Fibroblast of pulmonary artery (primary cell): ENCODE measurements at places on chromosomes 16 and 17.

DNA sequence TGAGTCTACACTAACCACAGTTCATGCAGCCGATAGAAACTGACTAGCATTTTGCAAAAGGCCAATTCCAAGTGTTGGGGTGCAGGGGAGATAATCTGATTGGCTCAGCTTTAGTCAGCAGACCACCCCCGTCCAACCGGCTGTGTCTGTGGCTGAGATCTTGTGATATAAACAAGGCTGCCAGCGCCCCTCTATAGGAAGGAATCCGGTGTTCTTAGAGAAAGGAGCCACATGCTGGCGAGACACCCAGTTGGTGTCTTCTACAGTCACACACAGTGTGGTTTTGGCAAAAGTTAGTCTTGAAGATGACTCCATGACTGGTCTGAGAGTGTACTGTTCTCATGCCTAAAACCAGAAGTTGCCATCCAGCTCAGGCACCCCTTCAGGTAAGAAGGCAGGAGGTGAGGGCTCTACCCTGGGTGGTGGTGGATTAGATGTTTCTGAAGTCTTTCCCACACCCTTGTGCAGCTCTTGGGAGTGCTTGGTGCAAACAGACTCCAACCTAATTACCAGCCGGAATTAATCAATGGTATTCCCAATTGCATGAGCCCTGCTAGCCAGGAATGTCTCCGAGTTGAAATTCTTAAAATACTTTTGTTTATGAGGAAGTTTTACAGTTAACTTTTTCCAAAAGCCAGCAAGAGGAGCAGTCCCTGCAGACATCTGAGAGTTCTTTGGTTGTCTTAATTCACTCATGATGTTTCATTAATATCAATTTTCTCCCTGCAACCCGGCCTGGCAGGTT is 172.3 kb upstream of the IRX6 start:
- DNase-seq, result no peak

DNA sequence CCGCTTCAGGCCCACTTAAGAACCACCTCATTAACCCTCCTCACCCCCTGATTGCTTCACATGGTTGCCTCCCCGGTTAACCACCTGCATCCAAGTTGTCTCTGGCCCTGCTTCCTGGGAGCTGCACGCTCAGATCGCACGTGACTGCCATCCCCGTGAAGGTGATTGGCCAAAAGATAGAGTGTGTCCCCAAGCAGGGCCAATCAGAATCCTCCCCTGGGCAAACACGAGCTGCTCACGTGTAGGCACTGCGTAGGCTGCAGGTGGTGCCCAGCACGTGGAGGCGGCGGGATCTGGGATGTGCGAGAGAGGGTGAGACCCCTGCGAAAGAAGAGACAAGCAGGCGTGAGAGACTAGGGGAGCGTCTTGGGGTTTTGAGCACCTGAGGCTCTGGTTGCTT is 111.8 kb upstream of the CRHR1 start:
- no peak for DNase-seq

GRCh38 chr16:10126686-10127085 is 55.5 kb downstream of the GRIN2A start:
- DNase-seq, result peak; percentile 3

- DNase-seq, result no peak
Observed at GRCh38 chr17:3678821-3679530, 10.4 kb downstream of the EMC6 start.

- DNase-seq, result no peak
Observed at GRCh38 chr16:3861808-3862451, 18.6 kb downstream of the CREBBP start.

DNA sequence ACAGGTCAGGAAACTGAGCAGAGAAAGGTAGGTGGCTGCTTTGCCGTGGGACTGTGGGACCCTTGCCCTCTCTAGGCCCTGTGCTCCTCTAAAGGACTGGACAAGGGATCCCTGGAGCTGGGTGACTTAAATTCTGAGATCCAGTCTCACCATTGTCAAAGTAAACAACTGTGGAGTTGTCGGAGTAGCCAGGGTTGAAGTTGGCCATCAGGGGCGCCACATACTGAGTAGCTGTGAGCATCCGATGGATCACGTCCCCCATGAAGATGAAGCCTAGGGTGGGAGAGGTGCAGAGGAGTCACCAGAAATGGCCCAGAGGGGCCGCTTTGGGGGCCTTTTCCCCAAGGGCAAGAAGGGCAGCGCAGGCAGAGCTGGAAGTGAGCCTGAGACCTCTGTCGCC is 43.5 kb downstream of the PLXDC1 start:
- DNase-seq, result no peak

GRCh38 chr17:7720125-7720524 is 2.6 kb downstream of the DNAH2 start:
- no peak for DNase-seq

GRCh38 chr16:84334058-84334457 is 34.3 kb upstream of the ATP2C2 start:
- DNase-seq, result no peak

GRCh38 chr17:19644493-19645210 is 3.9 kb upstream of the ALDH3A2 start:
- no peak for DNase-seq

- DNase-seq, result no peak
Observed at GRCh38 chr17:63847525-63848249, 5.2 kb upstream of the SMARCD2 start.

DNA sequence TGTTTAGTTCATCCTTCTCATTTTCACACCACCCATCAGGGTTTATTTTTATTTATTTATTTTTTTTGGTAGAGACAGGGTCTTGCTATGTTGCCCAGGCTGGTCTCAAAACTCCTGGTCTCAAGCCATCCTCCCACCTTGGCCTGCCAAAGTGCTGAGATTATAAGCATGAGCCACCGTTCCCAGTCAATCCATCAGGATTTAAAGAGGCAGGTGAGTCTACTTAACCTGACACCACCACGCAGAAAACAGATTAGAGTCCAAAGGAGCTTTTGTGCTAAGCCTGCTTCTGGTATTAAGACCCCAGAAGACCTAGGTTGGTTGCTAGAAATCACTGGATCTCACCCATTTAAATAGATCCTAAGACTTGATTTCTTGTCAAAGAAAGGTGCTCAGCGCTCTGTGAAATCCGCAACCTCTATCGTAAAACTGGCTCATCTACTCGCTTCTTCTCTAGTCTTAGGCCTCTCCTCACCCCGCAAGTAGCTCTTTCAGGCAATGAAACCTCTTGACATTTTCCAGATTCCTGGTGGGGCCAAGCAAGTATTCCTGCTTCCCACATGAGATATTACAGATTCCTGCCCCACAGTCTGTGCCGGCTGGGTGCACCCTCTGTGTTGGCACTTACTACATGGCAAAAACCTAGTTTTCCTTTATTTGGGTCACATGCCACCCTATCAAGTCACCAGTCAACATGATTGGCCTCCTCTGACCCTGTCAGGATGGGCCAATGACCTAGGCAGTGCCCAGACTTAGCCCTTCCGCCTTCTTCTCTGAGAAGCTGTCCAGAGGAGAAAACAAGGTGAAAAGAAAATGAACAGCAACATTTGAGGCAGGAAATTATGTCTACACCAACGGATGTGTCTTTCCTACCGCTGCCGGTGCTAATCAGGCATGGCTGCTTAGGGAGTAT is 9.0 kb downstream of the PITPNA start:
- DNase-seq, result no peak

DNA sequence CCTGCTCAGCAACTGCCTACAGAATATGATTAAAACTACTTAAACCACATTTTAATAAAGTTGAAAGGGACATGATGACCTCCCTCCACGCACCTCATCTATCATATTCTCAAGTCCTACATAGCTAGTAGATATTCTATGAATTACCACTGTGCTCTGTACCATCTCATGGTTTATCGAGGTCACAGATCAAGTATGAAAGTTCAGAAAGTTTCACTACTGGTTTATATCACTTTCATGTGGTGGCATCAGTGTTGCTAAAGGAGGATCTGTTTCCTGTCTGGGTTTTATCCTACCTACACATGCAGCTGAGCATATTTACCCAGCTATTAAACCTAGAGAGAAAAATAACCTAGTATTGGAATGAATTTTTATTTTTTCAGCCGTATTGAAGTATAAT is 214.9 kb upstream of the MON1B start:
- no peak for DNase-seq

GRCh38 chr16:24700549-24701392 is 28.7 kb upstream of the TNRC6A start:
- peak; percentile 97 for DNase-seq

DNA sequence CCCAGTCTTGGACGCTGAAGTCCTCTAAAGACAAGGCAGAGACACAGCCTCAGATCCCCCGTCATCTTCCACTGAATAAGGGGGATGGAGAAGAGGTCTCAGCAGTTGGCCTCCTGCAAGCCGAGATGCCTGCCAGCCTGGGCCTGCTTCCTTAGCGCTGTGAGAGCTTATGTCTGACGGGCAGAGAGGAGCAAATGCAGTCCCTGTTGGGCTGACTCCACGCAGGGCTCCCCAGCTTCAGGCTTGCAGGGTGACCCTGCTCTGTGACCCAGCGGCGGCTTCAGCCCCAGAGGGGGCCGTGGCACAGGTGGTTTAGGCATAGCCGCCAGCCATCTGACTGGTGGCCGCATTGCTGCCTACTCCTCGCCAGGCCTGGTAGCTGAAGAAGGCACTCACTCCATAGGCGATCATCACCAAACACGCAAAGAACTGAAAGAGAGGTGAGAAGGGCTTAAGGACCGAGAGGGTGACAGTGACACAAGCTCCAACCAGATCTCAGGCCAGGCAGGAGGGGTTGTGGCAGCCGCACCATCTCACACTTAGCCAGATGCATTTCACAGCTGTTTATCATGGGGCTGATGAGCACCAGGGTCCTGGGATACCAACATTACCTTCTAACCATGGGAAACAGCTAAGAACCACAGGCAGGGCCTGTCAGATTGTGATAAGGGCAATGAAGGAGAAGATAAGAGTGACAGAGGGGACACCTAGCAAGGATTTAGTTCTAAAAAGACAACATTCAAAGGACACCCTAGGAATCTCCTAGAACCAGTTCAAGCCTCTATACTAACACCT is 11.7 kb downstream of the ARL2BP start:
- no peak for DNase-seq

DNA sequence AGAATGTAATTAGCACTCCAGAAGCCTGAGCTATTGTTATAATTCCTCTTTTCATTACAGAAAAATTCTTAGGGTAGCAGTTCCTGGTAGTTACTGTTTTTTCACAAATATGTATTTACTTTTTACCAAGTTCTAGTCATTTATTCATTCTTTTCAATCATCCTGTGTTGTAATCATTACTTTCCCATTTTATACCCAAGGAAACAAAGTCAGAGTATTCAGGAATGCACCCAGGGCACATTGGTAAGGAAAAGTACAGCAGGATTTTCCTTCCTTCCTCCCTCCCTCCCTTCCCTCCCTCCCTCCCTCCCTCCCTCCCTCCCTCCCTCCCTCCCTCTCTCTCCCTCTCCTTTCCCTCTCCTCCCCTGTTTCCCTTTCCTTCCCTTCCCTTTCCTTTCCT is 115.9 kb upstream of the RBFOX1 start:
- DNase-seq, result no peak

DNA sequence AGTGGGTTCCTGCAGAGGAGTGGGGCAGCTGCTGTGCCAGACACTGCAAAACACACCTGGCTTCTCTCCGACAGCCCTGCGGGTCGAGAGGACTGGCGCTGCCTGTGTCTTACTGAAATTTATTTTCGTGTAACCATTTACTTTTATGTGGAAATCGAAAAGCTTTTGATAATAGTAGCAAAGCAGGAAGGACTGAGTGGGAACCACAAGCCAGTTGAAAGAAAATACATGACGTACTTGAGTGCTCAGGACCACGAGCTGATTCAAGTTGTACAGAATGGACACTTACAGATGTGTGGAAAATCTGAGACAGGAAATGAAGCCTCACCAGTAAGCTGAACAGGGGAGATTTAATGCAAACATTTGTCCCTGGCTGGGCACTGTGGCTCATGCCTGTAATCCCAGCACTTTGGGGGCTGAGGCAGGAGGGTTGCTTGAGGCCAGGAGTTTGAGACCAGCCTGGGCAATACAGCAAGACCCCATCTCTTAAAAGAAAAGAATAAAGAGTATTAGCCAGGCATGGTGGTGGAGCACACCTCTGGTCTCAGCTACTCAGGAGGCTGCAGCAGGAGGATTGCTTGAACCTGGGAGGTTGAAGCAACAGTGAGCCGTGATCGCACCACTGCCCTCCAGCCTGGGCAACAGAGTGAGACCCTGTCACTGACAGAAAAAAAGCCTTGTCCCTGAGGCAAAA is 11.3 kb upstream of the RPL13 start:
- no peak for DNase-seq

GRCh38 chr17:8366231-8366630 is 10.3 kb downstream of the KRABD2 start:
- DNase-seq, result peak; percentile 92

GRCh38 chr16:85350973-85351372 is 238.7 kb upstream of the CIBAR2 start:
- DNase-seq, result peak; percentile 94

DNA sequence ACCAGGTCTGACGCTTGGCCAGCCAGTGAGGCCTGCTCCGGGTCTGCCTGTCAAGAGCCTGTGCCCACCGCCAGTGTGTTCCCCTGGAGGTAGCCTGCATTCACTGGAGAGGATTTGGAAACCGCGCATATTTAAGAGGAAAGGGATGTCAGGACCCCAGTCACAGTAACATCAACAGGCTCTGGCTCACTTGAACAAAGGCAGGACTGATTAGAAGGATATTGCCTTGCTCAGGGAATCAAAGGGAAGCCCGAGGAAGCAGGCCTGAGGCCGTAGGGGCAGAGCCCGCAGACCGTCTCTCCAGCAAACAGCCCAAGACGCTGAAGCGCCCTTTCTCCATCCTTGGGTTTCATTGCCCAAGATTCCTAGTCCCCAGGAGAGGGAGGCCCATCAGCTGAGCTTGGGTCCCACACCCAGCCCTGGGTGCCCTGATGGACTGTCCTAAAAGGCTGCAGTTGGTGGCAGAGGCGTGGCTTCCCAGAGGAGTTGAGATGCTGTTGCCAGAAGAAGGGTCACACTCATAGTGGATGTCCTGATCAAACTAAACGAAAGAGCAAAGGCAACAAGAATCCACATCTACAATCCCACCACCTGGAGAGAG is 23.2 kb downstream of the NT5M start:
- DNase-seq, result no peak

GRCh38 chr16:66551348-66551759 is 1.0 kb upstream of the CKLF start:
- DNase-seq, result peak; percentile 10

- no peak for DNase-seq
Observed at GRCh38 chr16:30376461-30376902, 1.9 kb downstream of the MYL11 start.

- DNase-seq, result no peak
Observed at GRCh38 chr16:49866595-49867071, 10.7 kb upstream of the ZNF423 start.

GRCh38 chr16:58452640-58453039 is 47.3 kb upstream of the NDRG4 start:
- DNase-seq, result no peak
